Heart right ventricle (tissue), 16 donors: ENCODE measurements at places on chromosomes 6 and 20.

DNA sequence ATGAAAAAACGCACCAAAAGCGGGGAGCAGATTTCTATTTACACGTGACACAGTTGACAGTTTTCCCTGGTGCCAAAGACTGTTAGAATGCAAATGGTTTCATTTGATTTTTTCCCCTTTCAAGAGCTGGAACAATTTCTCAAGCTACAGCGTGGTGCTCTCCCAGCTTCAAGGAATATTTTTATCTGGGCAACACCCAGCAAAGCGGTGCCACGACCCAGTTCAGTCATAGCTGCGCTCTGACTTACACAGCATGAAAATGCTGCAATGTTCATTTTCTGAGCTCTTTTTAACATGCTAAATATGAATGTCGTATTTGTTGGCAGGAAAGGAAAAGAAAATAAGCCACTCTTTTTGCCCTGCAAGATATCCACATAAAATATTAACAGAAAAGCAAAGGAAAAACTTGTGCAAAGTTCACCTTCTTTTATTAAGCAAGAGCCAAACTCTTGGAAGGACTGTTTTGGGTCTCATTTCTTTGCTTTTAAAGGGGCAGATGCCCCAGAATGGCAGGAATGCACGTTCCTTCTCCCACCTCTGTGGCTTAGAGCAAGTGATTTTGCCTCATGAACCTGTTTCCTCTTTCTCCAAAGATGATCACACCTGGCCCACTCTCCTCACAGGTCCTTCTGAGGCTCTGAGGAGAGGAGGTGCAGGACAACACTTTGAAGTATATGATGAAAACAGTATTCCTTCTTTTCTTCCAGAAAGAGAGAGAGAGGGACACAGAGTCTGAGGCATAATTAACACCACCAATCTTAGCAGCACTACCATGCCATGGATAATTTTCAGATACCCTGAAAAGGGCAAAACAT lies 47.0 kb downstream of the TTI1 start:
- no peak for DNase-seq

GRCh38 chr6:156876302-156876701 lies 99.1 kb downstream of the ARID1B start:
- DNase-seq, result peak; percentile 47

DNA sequence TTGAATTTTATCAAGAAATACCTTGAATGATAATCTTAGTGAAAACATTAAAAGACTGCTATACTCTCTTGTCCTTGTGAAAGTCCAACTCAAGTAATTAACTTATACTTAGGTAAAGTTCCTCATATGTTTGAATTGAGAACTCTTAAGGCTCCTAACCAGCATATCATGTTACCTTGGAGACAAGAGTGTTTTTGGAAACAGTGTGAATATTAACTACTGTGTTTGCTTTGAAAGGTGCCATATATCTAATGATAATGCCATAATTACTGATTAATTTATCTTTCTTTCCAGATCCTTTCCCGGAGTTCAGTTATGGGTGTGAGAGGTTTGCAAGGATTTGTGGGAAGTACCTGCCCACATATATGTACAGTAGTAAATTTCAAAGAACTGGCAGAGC lies 10.5 kb downstream of the FAM120B start:
- DNase-seq, result no peak

DNA sequence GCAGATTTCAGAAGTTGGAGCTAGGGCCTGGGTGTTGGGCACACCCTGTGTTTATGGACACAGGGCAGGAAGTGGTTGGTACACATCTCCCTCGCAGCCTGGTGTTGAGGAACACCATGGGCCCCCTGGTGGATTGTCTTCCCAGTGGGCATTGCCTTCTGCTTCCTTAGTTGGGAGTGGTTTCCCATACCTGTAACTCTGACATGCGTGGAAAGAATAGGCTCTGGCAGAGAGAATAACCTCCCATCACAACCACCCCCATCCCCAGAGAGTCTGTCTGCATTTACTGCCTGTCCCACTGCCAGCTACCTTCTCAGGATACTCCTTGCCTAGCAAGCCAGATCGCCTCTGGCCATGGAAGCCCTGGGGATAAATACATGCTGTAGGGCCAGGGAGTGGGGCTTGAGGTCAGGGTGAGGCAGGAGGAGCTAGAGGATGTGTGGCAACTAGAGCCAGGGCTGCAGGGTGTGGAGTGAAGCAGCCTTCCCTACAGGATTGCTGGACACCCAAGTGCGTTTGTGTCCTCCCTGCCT lies 14.7 kb downstream of the LRRC73 start:
- DNase-seq, result no peak
